Mesenchymal stem cell (in vitro differentiated cells and primary cell): ENCODE measurements at places on chromosomes 16 and 17.

- no peak for DNase-seq
Measured at GRCh38 chr17:79541056-79541850, 69.6 kb downstream of the RBFOX3 start.

GRCh38 chr16:48627148-48627547 lies 17.2 kb upstream of the N4BP1 start:
- no peak for DNase-seq

DNA sequence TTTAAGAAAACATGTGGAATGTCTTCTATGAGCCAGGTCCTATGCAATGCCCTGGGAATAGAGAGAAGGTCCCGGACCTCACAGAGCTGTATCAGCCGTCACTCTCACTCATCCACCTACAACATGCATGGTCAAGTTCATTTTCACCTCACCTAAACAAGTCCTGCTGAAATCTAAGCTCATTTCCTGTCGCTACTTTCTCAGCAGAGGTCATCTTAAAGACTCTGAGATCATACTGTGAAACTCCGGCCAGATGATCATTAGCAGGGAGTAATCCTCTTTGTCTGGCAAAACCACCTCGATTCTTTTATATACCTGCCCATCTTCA lies 66.2 kb upstream of the LYRM9 start:
- DNase-seq = no peak

- DNase-seq = no peak
Measured at GRCh38 chr17:57609125-57609877, 135.8 kb downstream of the CCDC182 start.

DNA sequence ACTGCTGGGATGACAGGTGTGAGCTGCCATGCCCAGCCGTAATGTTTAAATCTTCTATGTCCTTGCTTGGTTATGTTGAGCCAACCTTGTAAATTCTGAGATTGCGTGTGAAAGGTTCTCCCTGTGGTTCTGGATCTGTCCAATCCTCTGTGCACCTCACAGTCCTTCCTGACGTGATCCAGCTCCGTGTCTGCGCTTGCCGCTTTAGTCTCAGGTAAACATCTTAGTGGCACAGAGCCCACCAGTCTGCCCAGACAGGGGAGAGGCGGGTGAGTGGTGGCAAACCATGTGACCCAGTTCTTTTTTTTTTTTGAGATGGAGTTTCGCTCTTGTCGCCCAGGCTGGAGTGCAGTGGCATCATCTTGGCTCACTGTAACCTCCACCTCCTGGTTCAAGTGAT lies 13.9 kb downstream of the SLC25A10 start:
- DNase-seq = no peak

- no peak for DNase-seq
Measured at GRCh38 chr16:68826652-68827051, 16.7 kb upstream of the TANGO6 start.

DNA sequence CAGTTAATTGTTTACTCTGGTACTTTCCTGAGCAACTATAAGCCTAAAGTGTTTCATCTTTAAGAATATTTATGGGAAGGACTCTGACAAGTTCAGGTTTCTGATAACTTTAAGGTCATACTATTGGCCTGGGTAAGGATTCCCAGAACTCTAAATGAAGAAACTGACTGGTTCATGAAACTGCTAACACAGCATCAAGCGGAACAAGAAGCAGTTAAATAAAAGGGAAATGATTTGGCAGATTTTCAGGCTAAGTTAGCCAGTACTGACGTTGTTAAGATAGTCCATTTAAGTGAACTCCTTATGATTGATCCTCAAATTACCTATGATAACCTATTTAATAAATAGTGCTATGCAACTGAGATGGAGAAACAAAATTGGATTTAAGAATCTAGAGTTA lies 101.6 kb upstream of the CES5A start:
- no peak for DNase-seq

- no peak for DNase-seq
Measured at GRCh38 chr16:59905131-59905530, 1171.0 kb upstream of the GOT2 start.

DNA sequence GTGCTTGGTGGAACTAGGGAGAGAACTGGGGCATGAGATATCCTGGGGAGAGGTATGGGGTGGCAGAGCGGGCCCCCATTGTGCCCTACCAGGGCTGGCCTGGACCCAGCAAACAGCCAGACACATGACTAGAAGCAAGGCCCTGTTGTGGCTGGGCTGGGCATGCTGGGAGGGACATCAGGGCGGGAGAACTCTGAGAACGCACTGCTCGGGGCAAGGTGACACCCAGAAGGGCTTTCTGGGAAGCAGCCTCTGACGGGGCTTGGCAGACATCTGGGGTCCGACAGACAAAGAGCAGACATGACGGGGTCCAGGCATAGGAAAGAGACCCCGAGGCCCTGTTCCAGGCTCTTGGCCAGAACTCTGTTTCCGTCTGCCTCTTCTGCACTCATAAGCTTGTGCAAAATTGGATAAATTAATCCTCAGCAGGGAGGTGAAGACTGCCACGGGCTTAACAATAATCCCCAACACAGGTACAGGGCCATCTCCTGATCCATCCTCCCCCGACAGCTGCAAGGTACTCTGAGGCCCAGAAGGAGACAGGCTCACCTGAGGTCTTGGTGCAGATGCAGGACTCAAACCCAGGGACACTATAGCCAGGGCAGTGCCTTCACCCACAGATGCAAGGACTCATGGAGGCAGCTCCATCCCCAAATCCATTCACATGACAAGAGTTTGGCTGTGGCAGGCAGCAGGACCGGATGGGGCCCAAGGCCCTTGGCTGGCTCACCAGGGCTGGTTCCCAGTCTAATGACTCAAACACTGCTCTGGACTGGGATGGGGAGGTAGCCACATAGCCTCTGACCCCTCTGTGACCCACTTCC lies 5.4 kb downstream of the SREBF1 start:
- no peak for DNase-seq
